ENCODE measurements at places on chromosomes 12 and 14.

- DNase-seq = no peak
Measured at GRCh38 chr12:132450418-132451171, 39.4 kb upstream of the FBRSL1 start.

- peak; percentile 16 for DNase-seq
Measured at GRCh38 chr12:3251691-3252090, 174.5 kb downstream of the TSPAN9 start.

DNA sequence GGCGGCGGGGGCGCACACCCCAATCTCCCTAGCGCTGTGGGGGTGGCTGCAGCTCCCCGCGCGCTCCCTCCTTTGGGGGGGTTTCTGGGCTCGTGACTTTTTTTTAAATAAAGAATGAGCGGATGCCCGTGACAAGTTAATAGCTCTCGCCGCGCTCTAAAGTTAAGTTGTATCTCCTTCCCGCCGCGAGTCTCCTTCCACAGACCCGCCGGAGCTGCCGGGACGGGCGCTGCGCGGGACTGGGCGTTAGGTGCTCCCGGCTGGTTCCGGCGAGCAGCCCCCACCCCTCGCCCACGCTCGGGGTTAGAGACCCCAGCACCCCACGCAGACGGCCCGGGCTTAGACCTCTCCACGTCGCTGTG lies 82.6 kb upstream of the HMGA2 start:
- DNase-seq = no peak

GRCh38 chr12:46049665-46050064 lies 59.3 kb upstream of the SCAF11 start:
- no peak for DNase-seq

All from NCI-H524 treated with DMSO at 0.1 percent for 48 hours (cell line).